GM10248 (cell line): ENCODE measurements at places on chromosomes 3 and 15.

DNA sequence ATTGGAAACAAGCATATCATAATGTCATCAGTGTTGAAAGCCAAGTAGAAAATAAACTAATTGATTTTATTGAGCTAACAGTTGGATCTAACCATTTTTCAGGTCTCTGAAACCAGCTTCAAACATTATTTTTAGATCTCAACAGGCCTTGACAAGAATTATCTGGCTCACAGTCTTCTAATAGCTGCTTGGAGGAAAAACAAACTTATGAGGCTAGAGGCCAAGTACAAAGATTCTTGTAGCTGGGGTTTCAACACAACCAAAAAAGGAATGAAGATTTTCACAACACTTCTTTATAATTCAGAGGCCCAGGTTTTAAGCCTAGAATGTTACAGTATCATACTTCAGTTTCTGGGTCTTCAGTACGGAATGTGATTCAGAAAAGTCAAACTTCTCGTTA lies 3.7 kb downstream of the SETMAR start:
- no peak for DNase-seq

DNA sequence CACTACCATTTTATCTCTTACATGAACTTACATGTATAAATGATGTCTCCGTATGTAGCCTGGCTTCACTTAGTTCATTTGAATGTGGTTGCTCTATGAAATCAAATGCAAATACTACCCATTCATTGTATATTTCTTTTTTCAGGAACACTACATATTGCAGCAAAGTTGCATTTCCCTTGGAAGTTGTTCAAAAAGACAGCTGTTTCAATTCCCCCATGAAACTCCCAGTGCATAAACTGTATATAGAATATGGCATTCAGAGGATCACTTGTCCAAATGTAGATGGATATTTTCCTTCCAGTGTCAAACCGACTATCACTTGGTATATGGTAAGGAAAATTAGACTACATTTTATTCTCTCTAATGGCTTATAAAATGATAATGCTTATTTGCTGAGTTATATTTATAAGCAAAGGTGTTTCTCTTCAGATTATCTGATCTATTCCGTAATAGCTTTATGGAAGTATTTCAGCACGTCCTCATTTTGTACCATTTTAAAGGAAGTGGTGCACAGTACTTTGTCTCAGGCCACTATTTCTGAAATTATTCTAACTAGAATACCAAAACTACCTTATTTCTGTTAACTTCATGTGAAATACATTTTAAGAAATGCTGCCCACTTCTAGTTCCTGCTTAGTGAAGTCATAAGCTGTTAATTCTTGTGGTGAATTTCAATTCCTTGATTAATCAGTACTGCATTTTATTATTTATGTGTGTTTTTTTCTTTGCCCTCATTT lies 95.1 kb downstream of the IL1RAP start:
- no peak for DNase-seq

GRCh38 chr15:92667287-92667904 lies 11.8 kb upstream of the FAM174B start:
- no peak for DNase-seq

GRCh38 chr3:156359368-156359767 lies 195.5 kb downstream of the SSR3 start:
- no peak for DNase-seq

DNA sequence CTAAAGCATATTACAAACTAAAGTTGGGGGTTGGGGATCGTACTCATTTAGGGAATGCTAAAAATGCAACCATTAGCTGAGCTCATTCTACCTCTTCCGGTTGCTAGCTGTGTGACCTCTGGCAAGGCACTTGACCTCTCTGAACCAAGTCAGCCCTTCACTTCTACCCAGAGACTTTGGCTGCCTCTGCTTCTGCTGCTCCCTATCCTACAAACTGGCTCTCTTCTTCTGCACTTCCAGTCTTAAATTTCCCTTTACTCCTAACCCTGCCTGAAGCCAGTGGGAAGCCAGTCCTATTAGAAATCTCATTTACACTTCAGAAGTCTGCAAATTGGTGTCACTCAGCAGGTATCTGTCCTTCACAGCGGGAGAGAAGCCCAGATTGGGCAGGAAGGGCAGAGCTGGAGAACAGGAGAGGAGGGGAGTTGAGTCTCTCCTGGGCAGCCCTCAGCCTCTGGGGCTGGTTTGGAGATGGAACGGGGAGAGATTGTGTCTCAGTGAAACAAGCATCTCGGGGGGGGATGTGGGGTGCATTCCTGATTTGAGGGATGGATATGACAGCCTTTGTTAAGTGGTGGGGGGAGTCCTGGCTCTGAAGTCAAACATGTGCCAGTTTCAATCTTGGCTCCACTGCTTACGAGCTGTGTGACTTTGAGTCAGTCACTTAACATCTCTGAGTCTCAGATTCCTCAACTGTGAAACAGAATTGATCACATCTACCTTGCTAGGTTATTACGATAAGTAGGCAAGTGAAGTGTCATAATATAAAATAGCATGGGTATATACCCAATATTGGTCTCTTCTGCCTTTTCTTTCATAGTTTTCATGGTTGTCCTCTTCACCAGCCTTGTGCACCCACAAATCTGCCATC lies 7.8 kb upstream of the AEN start:
- DNase-seq = no peak

GRCh38 chr15:31556494-31557150 lies 230.0 kb downstream of the KLF13 start:
- DNase-seq = no peak

GRCh38 chr3:135982404-135982761 lies 16.9 kb downstream of the PPP2R3A start:
- no peak for DNase-seq

DNA sequence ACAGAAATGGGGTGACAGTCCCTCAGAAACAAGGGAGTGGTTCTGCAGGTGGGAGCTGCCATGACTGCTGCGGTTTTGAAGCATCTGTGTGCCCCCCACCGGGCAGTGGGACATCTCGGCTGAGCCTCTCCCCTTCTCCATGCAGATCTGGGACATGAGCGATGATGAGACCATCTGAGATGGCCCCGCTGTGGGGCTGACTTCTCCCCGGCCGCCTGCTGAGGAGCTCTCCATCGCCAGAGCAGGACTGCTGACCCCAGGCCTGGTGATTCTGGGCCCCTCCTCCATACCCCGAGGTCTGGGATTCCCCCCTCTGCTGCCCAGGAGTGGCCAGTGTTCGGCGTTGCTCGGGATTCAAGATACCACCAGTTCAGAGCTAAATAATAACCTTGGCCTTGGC lies 89.0 kb downstream of the VGLL4 start:
- no peak for DNase-seq

DNA sequence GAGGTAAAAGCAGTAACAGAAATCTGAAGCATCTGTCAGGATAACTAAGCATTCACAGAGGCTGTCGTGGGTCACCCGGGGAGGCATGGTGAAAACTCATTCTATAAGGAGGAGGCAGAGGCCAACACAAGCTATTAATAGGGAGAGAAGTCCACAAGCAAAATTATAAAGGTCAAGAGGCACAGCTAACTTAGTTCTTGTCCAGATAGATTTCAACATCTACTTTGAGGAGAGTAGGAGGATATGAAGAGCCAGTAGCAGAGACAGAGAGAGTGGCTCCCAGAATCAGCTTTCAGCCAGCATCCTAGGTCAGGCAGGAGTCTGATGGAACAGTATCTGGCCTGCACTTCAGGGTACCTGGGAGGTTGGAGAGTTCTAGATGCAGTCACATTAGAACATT lies 95.3 kb downstream of the STAC start:
- DNase-seq = no peak
